Bone marrow (tissue), 2 donors: ENCODE measurements at places on chromosomes 6 and 20.

- no peak for DNase-seq
Observed at GRCh38 chr6:11462742-11463397, 74.7 kb upstream of the TMEM170B start.

DNA sequence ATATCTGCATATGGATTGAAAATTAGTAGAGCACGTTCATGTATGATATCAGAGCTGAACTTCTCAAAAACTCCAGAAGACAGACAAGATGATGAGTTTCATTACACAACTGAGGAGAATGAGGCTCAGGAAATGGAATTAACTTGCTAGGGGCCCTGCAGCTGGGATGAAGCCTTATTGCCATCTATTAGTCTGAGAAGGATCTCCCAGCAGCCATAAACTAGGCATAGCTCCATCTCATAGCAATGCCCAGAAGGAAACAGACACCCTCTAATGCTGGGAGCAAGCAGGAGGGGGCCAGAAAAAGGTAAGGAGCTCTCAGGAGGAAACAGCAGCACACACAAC, 18.0 kb downstream of the TFEB start:
- no peak for DNase-seq

DNA sequence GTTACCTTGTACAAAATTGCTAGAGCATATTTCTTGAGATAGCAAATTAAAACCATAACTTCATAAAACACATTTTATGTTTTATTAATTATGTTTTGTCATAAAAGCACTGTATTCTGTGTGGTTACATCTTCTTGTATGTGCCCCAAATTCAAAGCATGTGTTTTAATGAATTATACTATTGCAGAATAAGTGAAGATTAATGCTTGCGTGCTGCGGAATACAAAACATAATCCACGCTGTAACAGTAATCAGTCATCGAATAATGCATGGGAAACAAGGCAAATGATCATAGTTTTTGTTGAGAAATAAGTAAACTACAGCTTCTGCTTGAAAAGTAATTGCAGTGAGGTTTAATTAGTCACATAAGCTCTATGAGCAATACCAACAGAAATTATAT, 459.2 kb upstream of the SOX4 start:
- no peak for DNase-seq

- DNase-seq = no peak
Observed at GRCh38 chr6:140061110-140062042, 686.9 kb upstream of the CITED2 start.

DNA sequence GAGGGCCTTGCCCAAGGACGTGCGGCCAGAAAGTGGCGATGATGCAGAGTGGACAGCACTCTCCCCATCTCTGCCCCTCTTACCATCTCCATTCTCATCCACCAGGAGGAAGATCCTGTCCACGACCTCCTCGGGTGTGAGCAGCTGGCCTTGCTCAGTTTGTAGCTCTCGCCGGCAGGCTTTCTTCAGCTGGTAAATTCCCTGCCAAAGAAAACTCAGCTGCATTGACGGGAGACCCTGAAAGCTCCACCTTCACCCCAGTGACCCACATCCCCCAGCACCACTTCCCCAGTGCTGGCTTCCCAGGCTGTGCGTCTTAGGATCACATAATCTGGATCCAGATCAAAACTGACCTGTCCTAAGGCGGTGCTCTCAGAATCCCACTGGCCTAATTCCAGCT, 9.2 kb downstream of the GUCA1B start:
- DNase-seq = no peak

DNA sequence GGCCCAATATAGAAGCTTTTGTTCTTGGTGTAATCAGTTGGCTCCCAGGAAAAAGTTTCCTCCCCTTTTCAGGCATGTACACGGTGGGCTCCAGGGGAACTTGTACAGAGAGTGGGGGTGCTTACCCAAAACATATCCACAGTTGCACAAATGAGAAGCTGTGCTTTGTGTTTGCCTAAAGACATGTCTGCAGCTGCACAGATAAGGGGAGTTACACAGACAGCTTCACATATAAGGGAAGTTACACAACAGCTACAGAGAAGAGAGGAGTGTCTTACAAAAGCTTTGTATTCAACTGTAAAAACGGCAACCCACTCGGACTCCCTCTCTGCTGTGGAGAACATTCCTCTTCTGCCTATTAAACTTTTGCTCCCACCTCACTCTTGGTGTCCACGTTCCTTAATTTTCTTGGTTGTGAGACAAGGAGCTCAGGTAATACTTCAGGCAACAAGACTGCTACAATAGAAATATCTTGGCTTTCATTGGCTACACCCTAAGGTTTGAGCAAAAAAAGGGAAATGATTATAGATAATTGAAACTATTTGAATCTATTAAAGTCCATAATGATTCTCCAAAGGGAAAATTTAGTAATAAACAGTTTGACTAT, 7.4 kb upstream of the PNRC1 start:
- DNase-seq = peak; percentile 84

DNA sequence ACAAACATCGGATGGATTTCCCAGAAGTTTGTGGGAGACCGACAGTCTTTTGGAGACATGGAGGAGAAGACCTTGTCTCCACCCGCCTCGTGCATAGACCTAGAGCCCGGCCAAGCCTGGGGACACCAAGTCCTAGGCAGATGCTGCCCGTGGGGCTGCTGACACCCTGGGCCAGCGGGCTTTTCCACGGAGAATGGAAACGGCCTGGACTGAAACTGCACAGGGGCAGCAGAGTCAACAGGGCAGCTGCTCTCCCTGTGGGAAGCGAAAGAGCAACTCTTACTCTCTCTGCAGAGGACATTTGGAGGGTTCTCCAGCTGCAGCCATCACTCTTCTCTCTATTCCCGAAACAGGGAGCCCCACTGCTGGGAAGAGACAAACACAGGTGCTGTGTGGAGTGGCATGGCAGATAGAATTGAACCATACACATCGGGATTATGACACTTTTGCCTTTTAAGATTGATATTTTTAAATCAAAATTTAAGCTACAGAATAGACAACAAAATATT, 401.2 kb downstream of the THBS2 start:
- no peak for DNase-seq

DNA sequence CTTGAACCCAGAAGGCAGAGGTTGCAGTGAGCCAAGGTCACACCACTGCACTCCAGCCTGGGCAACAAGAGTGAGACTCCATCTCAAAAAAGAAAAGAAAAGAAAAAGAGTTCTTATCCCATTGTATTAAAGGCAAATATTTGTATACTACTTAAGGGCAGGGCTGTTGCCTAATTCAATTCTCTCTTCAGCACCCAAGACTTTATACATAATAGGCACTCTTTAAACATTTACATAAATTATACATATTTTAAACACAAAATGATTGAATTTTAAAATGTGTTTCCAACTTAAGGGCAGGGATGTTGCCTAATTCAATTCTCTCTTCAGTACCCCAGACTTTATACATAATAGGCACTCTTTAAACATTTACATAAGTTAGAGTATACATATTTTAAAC, 424.3 kb upstream of the ARID1B start:
- DNase-seq = no peak

DNA sequence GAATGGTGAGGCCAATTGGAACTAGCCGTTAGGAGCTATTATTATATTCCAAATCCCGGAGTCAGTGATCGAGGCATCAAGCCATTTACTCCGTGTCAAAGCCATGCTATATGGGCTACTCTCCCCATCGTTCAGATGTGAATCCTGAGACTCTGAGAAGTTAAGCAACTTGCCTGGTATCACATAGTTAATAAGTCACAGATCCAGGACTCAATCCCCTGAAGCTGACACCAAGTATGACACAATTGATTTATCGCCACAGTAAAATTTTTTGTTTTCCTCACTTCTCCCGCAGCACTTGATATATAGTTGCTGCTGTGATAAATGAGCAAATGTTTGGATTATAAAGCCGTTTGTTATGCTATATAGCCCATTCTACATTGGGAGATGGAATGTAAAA, 50.8 kb upstream of the TSHZ2 start:
- no peak for DNase-seq

DNA sequence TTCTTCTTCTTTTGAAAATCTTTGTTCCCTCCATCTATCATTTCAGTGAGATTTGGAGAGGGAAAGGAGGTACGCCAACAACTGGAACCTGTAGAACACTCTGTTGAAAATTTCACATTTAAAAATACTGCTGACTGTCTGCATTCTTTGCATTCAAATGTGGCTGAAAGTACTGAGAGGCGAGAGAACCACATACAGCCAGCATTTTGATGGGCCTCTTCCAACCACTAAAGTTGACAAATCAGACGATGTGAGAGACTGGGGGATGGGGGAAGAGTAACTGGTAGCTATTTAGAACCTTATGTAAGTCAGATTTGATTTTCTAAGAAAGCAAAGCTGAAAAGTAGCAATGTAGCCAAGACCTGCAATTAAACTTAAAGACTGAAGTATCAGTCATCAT, 77.5 kb downstream of the FKBP5 start:
- no peak for DNase-seq

- DNase-seq = no peak
Observed at GRCh38 chr6:44192428-44193041, 24.2 kb upstream of the MYMX start.

GRCh38 chr6:2480267-2480966, 235.0 kb upstream of the GMDS start:
- no peak for DNase-seq

DNA sequence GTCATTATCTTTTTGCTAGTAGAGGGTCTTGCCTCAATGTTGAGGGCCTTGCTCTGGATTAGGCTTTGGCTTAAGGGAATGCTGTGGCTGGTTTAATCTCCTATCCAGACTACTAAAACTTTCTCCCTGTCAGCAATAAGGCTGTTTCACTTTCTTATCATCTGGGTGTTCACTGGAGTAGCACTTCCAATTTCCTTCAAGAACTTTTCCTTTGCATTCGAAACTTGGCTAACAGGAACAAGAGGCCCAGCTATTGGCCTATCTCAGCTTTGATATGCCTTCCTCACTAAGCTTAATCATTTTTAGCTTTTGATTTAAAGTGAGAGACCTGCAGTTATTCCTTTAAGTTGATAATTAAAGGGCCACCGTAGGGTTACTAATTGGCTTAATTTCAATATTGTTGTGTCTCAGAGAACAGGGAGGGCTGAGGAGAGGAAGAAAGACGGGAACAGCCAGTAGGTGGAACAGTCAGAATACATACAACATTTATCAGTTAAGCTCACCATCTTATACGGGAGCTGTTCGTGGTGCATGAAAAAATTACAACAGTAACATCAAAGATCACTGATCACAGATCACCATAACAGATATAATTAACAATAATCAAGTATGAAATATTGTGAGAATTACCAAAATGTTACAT, 186.7 kb downstream of the PTPRK start:
- no peak for DNase-seq

DNA sequence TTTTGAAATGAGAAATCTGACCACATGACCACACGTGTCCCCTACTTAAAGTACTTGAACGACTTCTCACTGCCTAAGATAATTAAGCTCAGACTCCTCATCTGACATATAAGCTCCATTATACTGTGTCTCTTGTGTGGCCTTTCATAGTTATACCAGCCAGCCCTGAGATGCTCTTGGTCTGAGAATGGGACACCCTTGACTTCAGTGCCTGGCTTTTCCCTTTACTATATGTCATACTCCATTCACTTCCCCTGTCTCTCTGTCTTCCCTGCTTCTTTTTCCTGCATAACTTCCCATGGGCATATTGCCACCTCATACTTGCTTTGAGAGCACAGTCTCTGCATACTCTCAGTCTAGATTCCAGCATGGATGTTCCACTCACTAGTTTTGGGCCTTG, 53.4 kb upstream of the TINAG start:
- DNase-seq = no peak

DNA sequence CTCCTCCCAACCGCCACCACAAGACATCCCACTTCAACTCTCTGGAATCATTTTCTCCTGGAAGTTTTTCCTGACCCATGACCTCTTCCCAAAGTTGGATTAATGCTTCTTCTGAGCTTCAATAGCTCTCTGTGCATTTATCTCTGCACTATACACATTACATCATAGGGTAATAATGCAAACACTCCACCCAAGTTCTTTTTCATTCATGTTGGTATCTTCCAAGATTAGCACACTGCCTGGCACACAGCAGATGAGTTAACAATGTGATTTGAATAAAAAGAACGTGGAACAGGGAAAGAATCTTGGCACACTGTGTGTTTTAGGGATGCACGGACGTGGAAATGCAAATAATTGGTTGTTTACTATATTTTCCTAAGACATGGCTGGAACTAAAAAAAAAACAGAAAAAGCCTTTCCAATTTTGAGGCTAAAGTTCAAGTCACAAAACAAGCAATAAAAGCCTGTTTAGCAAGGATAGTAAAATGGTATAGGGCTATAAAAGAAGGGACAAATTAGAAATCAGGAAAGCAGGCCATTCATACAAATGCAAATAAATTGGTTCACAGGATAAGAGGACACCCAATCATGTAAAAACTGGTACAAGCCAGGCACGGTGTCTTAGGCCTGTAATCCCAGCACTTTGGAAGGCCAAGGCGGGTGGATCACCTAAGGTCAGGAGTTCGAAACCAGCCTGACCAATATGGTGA, 1.6 kb upstream of the FAM135A start:
- no peak for DNase-seq

DNA sequence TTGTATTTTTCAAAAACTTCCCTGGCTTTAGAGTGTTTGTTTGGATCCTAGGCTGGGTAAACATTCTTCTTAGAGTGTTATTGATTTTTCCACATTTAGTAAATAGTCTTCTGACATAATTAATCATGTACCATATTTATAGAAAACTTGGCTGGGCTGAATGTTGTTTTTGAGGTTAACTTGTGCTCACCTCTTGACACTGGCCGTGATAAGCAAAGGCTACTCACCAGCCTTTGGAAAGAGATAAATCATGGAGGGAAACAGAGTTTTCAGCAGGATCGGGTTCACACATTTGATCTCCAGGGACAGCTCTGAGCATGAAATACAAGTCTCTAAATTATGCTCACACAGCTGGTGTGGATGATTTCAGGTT, 6.2 kb upstream of the CD93 start:
- no peak for DNase-seq

DNA sequence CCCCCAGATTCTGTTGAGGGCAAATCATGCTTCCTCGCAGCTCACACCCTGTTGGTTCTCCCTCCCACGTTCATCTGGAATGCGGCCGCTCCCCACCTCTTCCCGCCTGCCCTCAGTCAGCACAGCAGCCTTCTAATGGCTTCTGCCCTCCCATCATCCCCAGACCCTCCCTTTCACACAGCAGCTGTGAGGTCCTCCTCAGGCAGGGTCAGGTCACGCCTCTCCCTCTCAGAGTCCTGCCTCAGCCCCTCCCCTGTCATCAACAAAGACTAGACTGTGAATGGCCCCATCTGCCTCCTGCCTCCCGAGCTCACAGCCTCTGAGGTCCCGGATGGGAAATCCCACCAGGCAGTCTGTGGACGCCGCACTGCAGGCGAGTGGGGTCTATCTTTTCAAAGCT, 7.9 kb upstream of the BHLHE23 start:
- no peak for DNase-seq

GRCh38 chr6:153856929-153857376, 182.1 kb upstream of the OPRM1 start:
- no peak for DNase-seq
